ENCODE measurements at places on chromosomes 6 and 20.
A peak's percentile ranks its signal among the peaks of the same experiment; 100 is the strongest.

- DNase-seq = no peak
These were observed 162.9 kb downstream of the C6orf118 start for GRCh38 chr6:165146456-165146855.

- no peak for DNase-seq
These were observed 103.7 kb downstream of the TOX2 start for GRCh38 chr20:44018259-44018941.

- peak; percentile 37 for DNase-seq
These were observed 7.3 kb upstream of the ULBP2 start for GRCh38 chr6:149934249-149935156.

- DNase-seq = no peak
These were observed 36.4 kb downstream of the PLAGL1 start for GRCh38 chr6:143971482-143972205.

- DNase-seq = no peak
These were observed 435 bp downstream of the ZSWIM3 start for GRCh38 chr20:45857882-45858216.

DNA sequence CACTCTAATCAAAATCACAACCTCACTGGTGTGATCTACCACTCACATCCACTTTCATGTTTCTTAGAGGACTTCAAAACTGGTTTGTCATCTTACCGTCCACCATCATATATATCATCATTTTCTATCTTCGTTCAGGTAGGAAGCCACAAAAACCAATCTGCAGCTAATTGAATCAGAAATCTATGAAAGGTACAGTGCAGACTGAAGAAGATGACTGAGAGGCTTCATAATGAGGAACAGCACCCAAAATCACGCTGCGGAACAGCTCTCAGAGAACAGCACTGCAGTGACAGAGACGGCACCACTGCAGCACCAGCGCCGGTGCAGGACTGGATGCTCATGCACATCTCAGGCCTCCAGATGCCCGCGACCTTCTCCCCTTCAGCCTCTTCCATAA is 13.0 kb downstream of the GMDS start:
- no peak for DNase-seq

GRCh38 chr6:159633196-159633595 is 59.8 kb downstream of the SOD2 start:
- DNase-seq = no peak

DNA sequence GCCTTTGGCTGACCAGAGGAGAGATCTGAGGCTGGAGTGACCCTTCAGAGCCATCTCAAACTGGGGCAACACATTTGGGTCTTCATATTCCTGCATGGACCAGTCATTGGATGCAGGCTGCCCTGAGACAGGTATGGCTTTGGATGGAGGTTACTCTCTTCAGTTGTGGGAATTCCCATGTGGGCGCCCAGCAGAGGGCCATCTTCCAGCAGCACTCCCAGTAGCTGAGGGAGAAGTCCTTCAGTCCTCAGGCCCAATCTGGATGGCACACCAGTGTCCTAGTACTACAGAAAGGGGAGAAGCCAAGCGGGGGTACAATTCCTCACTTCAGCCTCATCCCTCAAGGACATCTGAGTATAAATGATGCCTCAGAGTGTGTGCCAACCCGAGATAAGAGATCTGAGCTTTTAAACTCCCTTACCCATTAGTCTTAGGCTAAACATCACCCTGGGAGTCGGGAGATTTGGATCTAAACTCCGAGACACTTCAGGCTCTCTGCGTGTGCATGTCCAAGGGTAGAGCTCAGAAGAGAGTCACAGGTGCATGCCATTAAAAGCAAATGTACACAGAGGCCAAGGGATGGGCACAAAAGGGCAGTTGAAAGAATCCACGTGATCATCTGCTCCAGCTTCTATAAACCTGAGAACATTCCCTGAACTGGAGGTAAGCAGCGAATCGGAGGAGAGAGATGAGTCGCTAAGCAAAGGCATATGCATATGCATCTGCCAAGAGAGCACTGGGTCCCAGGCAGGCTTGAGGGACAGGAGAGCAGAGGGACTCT is 204.6 kb downstream of the CD83 start:
- DNase-seq = no peak

DNA sequence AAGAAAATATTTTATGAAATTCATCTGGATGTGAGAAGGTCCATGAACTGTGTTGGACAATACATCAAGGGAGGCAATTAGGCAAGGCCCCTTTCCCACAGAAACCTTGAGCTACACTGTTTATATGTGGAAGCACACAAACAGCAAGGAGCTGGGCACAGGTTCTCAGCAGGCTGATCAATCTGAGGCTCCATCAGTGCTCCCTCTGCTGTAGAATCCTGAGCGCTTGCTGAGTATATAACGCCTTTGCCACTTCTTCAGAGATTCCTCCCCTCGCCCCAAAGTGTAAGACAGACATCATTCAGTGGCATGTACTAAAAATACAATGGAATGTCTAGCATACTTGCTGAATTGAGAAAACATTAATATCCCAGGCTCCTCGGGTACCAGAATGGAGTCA is 146.9 kb downstream of the PRKN start:
- DNase-seq = no peak

GRCh38 chr6:84921891-84922290 is 157.5 kb upstream of the TBX18 start:
- no peak for DNase-seq

- no peak for DNase-seq
These were observed 67.2 kb downstream of the OPRM1 start for GRCh38 chr6:154106251-154106650.

GRCh38 chr20:63002511-63002910 is 4.3 kb downstream of the BHLHE23 start:
- no peak for DNase-seq

DNA sequence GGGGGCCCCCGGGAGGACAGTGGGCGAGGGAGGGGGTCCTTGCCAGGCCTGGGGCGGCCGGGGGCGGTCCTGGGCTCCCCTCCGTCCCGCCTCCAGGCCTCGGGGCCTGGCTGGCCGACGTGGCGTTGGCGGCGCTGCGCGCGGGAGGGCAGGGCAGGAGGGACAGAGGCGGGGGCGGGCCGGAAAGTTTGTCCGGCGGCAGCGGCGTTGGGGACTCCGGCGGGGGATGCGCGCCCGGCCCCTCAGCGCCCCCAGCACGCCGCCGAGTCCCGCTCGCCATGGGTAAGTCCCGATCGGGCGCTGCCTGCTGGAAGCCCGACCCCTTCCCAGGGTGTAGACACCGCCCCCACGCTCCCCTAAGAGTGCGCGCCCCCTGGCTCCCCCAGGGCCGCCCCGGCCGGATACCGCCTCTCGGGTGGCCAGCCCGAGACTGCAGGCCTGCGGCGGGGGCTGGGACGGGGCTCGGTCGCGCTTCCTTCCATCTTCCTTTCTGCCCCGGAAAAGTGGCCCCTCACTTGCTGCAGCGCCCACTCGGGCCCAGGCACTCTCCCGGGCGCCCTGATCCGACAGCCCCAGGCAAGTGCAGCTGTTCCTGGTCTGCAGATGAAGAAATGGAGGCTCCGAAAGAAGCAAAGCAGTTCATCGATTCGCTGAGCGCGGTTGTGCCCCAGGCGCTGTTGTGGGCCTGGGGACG is at the start of gene SLC2A10:
Gene SLC2A10, plus strand, starts transcription at position 191 of the 694 bp plus-strand sequence. Its CDS starts 88 bp downstream, at position 279.
- DNase-seq = no peak

GRCh38 chr6:75333676-75334200 is 49.1 kb upstream of the TMEM30A start:
- no peak for DNase-seq

DNA sequence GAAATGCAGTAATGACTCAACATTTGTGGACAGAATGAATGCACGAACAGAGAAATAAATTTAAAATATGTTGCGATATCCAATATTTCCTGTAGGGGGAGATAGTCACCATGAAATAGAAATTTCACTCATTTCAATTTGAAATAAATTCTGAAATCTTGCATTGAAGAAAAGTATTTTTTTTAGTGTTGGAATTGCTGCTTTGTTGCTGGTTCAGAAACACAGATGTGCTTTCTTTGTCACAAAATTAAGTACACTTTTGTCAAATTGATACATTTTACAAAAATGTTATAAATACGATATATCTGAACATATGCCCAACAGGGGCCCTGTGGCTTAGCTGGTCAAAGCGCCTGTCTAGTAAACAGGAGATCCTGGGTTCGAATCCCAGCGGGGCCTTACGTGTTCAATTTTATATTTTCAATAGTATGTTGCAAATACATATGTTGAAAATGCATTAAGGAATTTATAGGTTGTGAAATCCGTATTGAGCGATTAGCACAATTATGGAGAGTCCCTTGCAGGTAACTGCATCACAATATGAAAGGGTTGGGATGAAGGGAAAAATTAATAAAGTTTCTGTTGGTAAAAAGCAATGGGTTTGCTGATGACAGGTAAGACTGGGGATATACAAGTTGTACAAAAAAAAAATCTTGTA is 85.4 kb upstream of the PRSS16 start:
- DNase-seq = no peak

GRCh38 chr20:61192337-61192950 is 59.6 kb upstream of the CDH4 start:
- DNase-seq = no peak

DNA sequence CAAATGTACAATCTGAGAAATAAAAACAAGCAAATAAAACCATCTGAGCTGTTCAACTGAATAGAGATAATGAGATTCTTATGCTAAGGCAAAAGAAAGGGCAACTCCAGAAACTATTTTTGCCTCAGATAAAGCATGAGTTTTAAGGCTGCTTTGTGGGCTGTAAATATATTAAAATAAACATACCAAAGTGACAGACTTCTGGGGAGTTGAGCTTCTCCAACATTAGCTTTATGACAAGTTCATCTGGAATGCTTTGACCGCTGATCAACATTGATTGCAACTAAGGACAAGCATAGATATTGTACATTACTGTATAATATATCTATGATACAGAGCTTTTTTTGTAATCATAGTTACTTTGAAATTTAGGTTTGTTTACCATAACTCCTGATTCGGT is 19.3 kb downstream of the AK9 start:
- no peak for DNase-seq

DNA sequence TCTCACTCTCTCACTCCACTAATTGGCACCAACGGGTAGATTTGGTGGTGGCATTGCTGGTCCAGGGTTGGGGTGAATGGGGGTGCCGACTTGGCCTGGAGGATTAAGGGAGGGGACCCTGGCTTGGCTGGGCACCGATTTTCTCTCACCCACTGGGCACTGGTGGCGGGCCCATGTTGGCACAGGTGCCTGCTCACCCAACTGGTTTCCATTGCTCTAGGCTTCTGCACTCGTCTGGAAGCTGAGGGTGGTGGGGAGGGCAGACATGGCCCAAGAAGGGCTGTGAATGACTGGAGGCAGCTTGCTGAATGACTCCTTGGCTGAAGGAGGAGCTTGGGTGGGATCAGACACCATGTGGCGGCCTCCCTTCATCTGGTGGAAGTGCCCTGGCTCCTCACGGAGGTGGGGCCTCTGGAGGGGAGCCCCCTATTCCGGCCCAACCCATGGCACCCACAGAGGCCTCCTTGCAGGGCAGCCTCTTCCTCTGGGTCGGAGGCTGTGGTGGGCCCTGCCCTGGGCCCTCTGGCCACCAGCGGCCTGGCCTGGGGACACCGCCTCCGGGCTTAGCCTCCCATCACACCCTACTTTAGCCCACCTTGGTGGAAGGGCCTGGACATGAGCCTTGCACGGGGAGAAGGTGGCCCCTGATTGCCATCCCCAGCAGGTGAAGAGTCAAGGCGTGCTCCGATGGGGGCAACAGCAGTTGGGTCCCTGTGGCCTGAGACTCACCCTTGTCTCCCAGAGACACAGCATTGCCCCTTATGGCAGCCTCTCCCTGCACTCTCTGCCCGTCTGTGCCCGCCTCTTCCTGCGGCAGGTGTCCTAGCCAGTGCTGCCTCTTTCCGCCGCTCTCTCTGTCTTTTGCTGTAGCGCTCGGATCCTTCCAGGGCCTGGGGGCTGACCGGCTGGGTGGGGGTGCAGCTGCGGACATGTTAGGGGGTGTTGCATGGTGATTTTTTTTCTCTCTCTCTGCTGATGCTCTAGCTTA is 11.2 kb downstream of the VEGFA start:
- no peak for DNase-seq

GRCh38 chr6:17907406-17908229 is 79.8 kb downstream of the KIF13A start:
- DNase-seq = no peak

DNA sequence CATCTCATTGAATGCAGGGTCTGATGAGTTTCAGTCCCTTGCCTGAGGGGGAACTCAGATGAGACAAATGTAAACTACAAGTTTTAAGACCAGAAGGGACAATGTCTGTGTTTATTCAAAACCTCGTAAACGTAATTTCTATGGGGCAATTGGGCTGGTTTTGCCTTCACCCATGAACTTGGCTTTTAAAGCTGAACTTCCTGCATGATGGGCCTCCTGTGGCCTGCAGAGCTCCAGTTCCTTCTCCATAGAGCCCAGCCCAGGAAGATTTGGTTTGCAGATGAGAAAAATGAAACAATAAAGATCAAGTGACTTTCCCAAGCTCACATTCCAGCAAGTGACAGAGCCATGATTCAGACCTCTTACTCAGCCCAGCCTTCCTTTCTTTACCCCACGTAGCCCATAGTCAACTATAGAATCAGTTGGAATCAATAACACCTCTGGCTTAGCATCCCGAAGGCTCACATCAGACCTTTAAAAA is 612.3 kb downstream of the UTRN start:
- DNase-seq = no peak

DNA sequence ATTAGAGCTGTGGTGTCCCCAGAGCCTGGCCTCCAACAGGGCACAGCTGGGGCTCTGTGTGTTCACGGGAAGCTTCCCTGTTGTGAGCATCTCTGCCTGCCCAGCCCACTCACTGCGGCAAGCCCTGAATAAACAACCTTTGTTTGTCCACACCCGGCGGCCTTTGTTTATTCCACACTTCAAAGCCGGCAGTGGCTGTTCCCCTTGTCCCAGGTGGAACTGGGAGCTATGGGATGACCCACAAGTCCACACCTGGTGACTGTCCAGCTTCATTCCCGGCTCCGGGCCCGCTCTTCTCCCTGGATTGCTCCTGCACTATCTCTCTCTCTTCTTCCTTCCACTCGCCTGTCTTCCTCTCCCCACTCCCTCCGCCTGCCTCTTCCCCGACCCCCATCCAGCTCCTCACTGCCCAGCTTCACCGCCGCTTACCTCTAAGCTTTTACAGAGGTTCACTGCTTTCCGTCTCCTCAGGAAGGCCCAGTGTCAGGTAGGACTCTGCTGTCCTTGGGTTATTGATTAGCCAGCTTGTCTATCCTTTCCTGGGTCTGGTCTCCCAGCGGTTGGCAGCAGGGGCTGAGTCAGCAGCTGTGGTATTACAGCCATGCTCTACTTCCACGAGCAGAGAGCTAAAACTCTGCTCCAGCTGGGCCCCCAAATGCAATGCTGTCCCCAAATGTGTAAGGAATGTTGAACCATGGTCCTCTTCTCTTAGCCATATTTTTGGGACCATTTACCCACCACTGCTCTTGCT is 17.8 kb downstream of the DACT2 start:
- DNase-seq = no peak

DNA sequence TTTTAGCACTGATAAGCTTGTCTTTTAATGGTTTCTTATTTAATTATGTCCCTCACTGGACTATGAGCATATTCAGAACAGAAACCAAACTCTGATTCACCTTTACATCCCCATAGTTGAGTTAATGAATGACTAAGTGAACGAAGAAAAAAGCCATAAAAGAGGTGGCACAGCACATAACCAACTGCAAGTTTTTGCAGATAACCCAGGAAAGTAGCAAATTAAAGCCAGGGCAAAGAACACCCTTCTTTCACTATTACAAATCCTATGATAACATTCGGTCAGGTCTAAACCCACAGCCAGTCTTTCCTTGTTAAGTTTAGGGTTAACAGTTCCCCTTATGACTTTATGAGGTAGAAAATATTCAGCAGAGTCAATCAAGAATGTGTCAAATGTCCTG is 102.7 kb downstream of the RIN2 start:
- DNase-seq = no peak

GRCh38 chr20:3786126-3786484 is 435 bp downstream of the CENPB start:
- DNase-seq = peak; percentile 36

GRCh38 chr6:103872678-103873077 is 987.0 kb downstream of the HACE1 start:
- no peak for DNase-seq
